Natural killer cell (primary cell): ENCODE measurements at places on chromosomes 16 and 17. TPM values are rescaled to one million over a fixed set of nuclear protein-coding genes. Genes with fewer than 3 reads are reported as not detected.

GRCh38 chr17:37650419-37651003 lies 7.3 kb upstream of the DDX52 start:
- no peak for DNase-seq
- H3K4me3 ChIP-seq = no peak overlapping the region
- peaks cover 10% of the 10 kb centered on the region for H3K27me3 ChIP-seq
- no peak overlapping the region for H3K27ac ChIP-seq

- no peaks in the 10 kb centered on the region for H3K4me1 ChIP-seq
- no peak overlapping the region for H3K27ac ChIP-seq
- no peak for DNase-seq
- H3K36me3 ChIP-seq = no peaks in the 10 kb centered on the region
Observed at GRCh38 chr16:11507991-11508390, 78.7 kb downstream of the LITAF start.

DNA sequence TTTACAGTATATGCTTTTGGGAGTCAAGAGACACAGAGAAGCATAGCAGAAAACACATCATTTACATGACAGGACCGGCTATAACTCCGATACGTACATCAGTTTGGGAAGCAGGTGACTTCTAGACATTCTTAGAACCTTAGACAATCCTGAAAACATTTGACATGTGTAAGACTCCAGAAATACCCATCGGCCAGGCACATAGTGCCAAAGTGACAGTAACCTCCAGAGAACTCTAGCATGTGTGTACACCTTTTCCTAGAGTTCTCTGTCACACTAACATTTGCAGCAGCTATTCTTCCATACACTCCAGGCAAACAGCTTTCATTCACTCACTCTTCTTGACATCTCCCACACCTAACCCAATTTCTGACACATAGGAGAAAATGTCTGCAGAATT lies 3.4 kb upstream of the TAOK1 start:
- no peaks in the 10 kb centered on the region for H3K27me3 ChIP-seq
- no peaks in the 10 kb centered on the region for H3K36me3 ChIP-seq
- DNase-seq = no peak
- H3K4me3 ChIP-seq = no peak overlapping the region
- peaks cover 14% of the 10 kb centered on the region for H3K4me1 ChIP-seq

- peak overlapping the region; percentile 77 for H3K4me3 ChIP-seq
- no peaks in the 10 kb centered on the region for H3K27me3 ChIP-seq
Observed at GRCh38 chr17:63740464-63741142, 996 bp downstream of the STRADA start.

DNA sequence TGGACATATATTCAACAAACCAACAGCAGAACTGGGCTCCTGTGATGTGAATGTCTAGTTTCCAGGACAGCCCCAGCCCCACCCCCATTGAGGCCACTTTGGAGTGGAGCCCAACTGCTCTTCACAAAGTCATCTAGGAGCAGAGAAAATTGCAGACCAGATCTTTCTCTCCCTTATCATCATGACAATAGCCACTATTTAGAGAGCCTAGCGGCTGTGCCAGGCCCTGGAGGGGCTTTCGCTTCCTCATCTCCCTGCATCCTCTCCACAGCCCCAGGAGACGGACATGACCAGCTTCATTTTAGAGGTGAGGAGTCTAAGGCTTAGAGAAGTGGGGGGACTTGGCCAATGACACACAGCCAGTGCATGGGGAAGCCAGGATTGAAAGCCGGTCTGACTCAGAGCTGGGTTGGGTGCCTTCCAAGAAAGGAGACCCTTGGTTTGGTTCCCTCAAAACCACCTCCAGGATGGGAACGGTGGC lies 1.4 kb downstream of the PRSS8 start:
- H3K4me3 ChIP-seq = no peak overlapping the region
- no peak for DNase-seq
- H3K36me3 ChIP-seq = peaks cover 30% of the 10 kb centered on the region
- H3K27me3 ChIP-seq = no peaks in the 10 kb centered on the region
- peaks cover 23% of the 10 kb centered on the region for H3K4me1 ChIP-seq

DNA sequence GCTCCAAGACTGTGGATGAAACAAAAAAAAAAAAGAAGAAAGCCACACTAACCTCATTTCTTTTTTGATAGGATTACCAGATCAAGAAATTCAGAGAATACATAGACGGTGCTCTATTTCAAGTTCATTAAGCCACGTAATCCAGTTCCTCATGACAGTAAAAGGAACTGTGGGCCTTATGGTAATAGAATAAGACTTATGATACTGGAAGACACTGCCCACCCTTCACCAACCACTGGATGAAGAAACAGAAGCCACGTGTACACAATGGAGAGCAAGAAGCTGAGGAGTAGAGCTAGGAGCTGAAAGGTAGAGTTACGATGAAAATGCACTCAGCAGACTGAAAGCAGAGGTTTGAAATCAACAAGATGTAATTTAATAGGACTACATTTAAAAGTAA lies 11.2 kb downstream of the NCBP3 start:
- no peaks in the 10 kb centered on the region for H3K4me1 ChIP-seq
- no peak for DNase-seq
- H3K27ac ChIP-seq = no peak overlapping the region
- H3K27me3 ChIP-seq = no peaks in the 10 kb centered on the region
- no peak overlapping the region for H3K4me3 ChIP-seq
- H3K36me3 ChIP-seq = peaks cover 28% of the 10 kb centered on the region

GRCh38 chr17:54085934-54086333 lies 263.2 kb downstream of the KIF2B start:
- no peaks in the 10 kb centered on the region for H3K4me1 ChIP-seq
- H3K27me3 ChIP-seq = no peaks in the 10 kb centered on the region
- no peaks in the 10 kb centered on the region for H3K36me3 ChIP-seq
- H3K27ac ChIP-seq = no peak overlapping the region
- no peak overlapping the region for H3K4me3 ChIP-seq
- DNase-seq = no peak

DNA sequence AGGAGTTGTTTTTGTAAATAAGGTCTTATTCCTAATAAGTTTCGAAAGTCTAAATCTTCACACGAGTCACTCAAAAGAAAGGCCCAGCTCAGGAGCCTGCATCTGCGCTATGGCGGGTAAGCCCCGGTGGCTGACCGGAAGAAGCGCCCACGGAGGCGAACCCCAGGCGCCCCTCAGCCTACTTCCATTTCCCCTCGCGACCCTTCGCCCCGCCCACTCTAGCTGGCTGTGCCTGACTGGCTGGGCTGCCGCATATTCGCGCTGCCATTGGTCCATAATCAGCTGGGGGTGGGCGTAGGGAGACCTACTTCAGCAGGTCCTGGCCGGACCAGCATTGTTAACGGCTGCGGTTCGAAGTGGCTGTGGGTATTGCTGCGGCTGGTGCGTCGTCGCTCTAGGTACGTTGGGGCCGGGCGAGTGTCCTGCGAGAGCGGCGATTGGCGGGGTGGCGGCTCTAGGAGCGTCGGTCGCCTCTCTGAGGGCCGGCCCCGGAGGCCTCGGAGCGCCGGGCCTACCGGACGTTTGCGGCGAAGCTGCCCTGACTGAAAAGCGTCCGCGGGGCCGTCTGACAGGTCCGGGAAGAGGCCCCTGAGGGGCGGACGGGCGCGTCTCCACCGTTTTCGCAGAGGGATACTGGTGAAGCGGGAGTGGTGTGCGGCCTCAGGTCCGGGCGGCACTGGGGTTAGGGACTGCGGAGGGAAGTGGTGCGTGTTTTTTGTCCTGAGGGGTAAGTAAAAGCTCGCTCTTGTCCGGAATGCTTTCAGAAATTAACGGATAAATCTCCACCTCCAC lies at the start of gene ATF7IP2:
ATF7IP2 (plus strand) TSS at position 337 of the 792 bp plus-strand sequence. CDS start 44,560 bp downstream, outside the sequence.
- H3K36me3 ChIP-seq = peaks cover 3% of the 10 kb centered on the region
- peak within 1 kb of the TSS; percentile 68 for H3K27ac ChIP-seq
- peak within 1 kb of the TSS; percentile 77 for H3K4me3 ChIP-seq
- peaks cover 5% of the 10 kb centered on the region for H3K4me1 ChIP-seq
- DNase-seq = peak; percentile 79

DNA sequence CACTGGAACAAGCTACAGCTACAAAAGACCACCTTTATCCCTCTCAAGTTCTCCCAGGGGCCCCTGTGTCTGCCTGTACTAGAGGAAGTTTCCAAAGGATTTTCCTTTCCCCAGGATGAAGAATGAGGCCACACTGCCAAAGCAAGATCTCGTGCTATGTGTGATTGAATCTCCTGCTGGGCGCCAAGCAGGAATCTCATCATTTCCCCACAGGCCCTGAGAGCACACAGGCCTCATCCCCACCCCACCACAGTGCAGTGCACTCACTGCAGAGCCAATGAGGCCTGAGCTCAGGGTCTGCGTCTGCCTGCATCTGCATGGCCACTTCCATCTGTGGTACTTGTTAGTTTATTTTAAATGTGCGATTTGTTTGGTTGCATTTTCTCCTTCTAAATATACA lies 387.4 kb upstream of the ASIC2 start:
- H3K4me3 ChIP-seq = no peak overlapping the region
- H3K27me3 ChIP-seq = no peaks in the 10 kb centered on the region
- no peak for DNase-seq
- no peaks in the 10 kb centered on the region for H3K36me3 ChIP-seq
- H3K4me1 ChIP-seq = no peaks in the 10 kb centered on the region
- no peak overlapping the region for H3K27ac ChIP-seq

DNA sequence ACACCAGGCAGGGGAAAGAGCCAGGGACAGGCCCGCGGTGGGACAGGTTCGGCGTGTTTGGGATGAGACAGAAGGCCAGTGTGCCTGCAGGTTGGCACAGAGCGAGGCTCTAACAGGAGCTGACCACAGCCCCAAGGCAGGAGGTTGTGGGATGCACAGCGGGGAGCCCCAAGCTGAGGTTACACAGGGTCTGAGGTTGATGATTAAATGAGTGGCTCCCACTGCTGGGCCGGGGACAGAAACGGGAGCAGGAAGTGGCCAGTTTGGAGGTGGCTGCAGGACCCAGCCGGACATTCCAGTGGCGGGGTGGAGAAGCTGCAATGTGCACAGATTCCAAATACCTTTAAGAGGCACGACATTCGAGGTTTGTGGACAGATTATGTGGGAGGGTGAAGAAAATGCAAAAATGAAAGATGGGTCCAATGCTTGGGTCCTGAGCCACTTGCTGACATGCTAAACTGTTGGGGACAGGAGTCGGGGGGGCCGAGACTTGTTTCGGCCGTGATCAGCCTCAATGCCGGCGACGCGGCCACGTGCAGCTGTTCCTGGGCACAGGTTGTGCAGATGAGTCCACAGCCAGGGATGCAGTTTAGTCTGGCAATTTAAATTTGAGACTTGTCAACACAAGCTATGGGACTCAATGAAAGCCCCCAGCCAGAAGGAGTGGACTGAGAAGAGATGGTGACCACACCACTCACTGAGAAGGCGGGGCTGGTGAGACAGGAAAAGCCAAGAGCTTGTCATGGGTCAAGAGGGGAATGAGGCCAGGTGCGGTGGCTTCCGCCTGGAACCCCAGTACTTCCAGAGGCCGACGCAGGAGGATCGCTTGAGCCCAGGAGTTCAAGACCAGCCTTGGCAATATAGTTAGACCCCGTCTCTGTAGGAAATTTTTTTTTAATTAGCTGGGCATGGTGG lies 8.7 kb downstream of the ENPP7 start:
- no peak overlapping the region for H3K27ac ChIP-seq
- DNase-seq = no peak
- H3K27me3 ChIP-seq = peaks cover 16% of the 10 kb centered on the region
- H3K4me3 ChIP-seq = no peak overlapping the region
- peaks cover 9% of the 10 kb centered on the region for H3K4me1 ChIP-seq
- no peaks in the 10 kb centered on the region for H3K36me3 ChIP-seq

- H3K27me3 ChIP-seq = no peaks in the 10 kb centered on the region
- H3K4me1 ChIP-seq = no peaks in the 10 kb centered on the region
- peaks cover 50% of the 10 kb centered on the region for H3K36me3 ChIP-seq
- DNase-seq = no peak
Observed at GRCh38 chr17:75060434-75061054, 13.5 kb downstream of the KCTD2 start.

DNA sequence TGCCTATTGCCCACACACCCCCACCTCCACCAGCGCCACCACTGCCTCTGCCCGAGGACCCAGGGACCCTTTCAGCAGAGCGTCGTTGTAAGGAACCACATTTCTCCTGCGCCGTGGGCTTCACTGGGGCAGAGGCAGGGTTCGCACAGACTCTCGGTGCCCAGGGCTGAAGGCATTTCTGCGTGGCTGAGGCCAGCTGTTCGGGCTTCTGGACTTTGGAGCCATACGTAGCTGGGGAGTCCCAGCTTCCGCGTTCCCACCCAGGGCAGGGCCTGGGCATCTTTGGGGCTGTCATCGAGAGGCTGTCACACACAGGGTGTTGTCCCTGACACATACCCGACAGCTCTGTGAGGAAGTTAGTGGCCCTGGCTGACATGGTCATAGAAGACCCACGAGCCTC lies 16.0 kb upstream of the SMIM5 start:
- peaks cover 67% of the 10 kb centered on the region for H3K36me3 ChIP-seq
- no peak overlapping the region for H3K27ac ChIP-seq
- H3K4me1 ChIP-seq = peaks cover 7% of the 10 kb centered on the region

DNA sequence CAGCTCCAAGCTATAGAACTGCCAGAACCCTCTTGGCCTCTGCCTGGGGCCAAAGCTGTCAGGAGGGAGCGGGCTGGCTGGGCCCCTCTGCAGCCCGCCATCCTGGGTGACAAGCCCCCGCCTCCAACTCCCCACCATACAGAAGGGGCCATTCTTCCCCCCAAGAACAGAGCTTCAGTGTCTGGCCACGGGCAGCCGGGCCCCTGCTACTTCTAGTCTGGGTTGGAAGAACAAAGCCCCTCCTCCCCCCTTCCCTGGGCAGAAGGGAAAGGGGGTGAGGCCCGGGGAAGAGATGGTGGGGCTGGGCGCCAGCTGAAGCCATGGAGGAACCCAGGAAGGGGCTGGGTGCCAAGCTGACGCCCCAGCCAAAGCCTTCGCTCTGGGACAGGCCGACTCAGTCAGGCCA lies 9.0 kb downstream of the NAT9 start:
- H3K4me3 ChIP-seq = no peak overlapping the region
- H3K36me3 ChIP-seq = peaks cover 92% of the 10 kb centered on the region
- DNase-seq = no peak
- no peak overlapping the region for H3K27ac ChIP-seq

DNA sequence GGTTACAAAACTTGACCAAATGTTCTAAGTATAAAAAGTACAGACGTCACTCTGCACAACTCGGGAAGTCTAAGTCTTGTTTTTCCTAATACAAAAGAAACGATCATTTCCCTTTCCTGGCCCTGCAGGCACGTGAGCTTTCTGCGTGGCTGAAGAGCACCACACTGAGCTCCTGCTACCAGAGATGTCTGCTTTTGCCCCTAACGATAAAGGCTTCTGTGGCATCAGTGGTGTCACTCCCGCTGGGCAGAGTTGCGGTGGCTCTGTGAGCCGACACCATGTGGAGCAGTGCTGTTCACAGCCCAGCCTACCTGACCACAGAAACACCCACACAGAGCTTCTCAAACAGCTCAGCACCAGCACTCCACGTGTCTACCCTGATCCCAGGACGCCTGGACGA lies 20.5 kb downstream of the EMC8 start:
- H3K27me3 ChIP-seq = no peaks in the 10 kb centered on the region
- H3K36me3 ChIP-seq = peaks cover 28% of the 10 kb centered on the region
- peaks cover 5% of the 10 kb centered on the region for H3K4me1 ChIP-seq
- H3K4me3 ChIP-seq = no peak overlapping the region
- DNase-seq = peak; percentile 39

- H3K36me3 ChIP-seq = no peaks in the 10 kb centered on the region
- H3K4me1 ChIP-seq = no peaks in the 10 kb centered on the region
- peak; percentile 62 for DNase-seq
- H3K4me3 ChIP-seq = no peak overlapping the region
- H3K27ac ChIP-seq = no peak overlapping the region
Observed at GRCh38 chr16:85369741-85370528, 243.2 kb upstream of the GSE1 start.

SSH2 gene
- 124 TPM for total RNA-seq

ATP2C2 gene
- not detected for total RNA-seq

EVPLL gene
- total RNA-seq = not detected

LGALS9 gene
- 102 TPM for total RNA-seq
